Endothelial cell (in vitro differentiated cells): ENCODE measurements at places on chromosomes 1 and 21. TPM values are rescaled to one million over a fixed set of nuclear protein-coding genes. Genes with fewer than 3 reads are reported as not detected.
A peak's percentile ranks its signal among the peaks of the same experiment; 100 is the strongest.

CRYBG2 gene
- 1.4 TPM for total RNA-seq

DNA sequence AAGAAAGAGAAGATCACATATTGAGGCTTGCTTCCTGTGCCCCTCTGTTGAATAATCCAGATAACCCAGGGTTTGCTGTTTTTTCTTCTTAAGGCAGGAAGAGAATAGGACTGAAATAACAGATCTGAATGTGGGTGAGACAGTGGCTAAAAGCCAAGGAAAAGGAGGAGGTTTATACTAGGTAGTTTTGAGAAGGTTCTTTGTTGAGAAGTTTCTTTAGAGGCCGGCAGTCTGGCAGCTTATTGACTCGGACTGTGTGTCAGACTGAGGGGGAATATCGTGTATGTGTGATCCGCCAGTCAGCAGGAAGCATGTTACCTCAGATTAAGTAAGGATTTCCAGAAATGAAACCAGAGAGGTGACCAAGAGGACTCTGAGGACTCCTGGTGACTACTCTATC is 119.8 kb downstream of the PLA2G4A start:
- peak overlapping the region; percentile 22 for H3K4me3 ChIP-seq
- no peaks in the 10 kb centered on the region for H3K36me3 ChIP-seq
- peak overlapping the region; percentile 97 for H3K27ac ChIP-seq
- peaks cover 2% of the 10 kb centered on the region for H3K27me3 ChIP-seq
- peaks cover 44% of the 10 kb centered on the region for H3K4me1 ChIP-seq

GRCh38 chr21:15604413-15604812 is 125.4 kb upstream of the USP25 start:
- H3K27me3 ChIP-seq: peaks cover 3% of the 10 kb centered on the region
- H3K4me1 ChIP-seq: no peaks in the 10 kb centered on the region
- no peak overlapping the region for H3K27ac ChIP-seq
- no peaks in the 10 kb centered on the region for H3K36me3 ChIP-seq
- H3K4me3 ChIP-seq: no peak overlapping the region

GRCh38 chr1:57109883-57110282 is 144.1 kb upstream of the C8B start:
- peaks cover 3% of the 10 kb centered on the region for H3K27me3 ChIP-seq
- no peak for DNase-seq
- no peaks in the 10 kb centered on the region for H3K36me3 ChIP-seq
- no peak overlapping the region for H3K4me3 ChIP-seq
- H3K4me1 ChIP-seq: no peaks in the 10 kb centered on the region

GRCh38 chr1:37434292-37435225 is 39.8 kb upstream of the ZC3H12A start:
- H3K36me3 ChIP-seq: no peaks in the 10 kb centered on the region
- H3K4me3 ChIP-seq: no peak overlapping the region
- peak overlapping the region; percentile 61 for H3K27ac ChIP-seq
- H3K4me1 ChIP-seq: no peaks in the 10 kb centered on the region
- peak; percentile 85 for DNase-seq

GRCh38 chr1:100219883-100220282 is 29.8 kb downstream of the DBT start:
- no peak for DNase-seq
- no peak overlapping the region for H3K27ac ChIP-seq

- H3K27me3 ChIP-seq: peaks cover 34% of the 10 kb centered on the region
- peak; percentile 33 for DNase-seq
- peak overlapping the region; percentile 86 for H3K4me3 ChIP-seq
- peaks cover 52% of the 10 kb centered on the region for H3K4me1 ChIP-seq
- peak overlapping the region; percentile 24 for H3K27ac ChIP-seq
These were observed 8.3 kb upstream of the MPZL1 start for GRCh38 chr1:167713330-167714081.

BSND gene
- total RNA-seq: not detected

- no peak overlapping the region for H3K27ac ChIP-seq
- peaks cover 5% of the 10 kb centered on the region for H3K4me1 ChIP-seq
- H3K4me3 ChIP-seq: no peak overlapping the region
- H3K36me3 ChIP-seq: no peaks in the 10 kb centered on the region
- no peak for DNase-seq
These were observed 6.7 kb upstream of the IVL start for GRCh38 chr1:152901631-152902030.

DNA sequence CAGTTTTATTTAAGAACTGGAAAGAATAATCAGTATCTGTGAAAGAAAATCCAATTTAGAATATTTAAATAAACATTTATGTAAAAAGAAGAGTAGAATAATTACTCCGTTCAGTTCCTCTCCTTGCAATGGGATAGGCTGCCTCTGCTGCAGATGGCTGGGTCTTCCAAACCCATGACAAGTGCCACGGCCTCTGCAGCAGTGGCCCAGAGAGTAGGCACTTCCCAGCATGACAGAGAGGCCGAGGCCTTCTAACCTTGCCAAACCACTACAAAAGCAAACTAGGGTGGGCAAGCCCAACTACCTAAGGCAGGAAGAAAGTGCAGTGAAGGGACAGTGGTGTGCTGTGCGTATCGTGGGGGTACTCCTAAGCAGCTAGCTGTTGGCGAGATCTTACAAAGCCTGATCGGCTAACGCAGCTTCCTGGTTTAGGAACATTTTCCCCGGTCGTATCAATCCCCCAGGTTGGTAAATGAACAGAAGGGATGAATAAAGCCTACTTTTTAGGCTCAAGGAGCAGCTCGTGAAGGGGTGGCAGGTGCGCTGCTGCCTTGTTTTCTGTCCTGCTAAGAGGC is 14.5 kb downstream of the ICMT start:
- no peaks in the 10 kb centered on the region for H3K27me3 ChIP-seq
- H3K4me1 ChIP-seq: peaks cover 2% of the 10 kb centered on the region
- no peak for DNase-seq
- peaks cover 32% of the 10 kb centered on the region for H3K36me3 ChIP-seq

GRCh38 chr1:152458384-152459185 is 44.5 kb upstream of the CRNN start:
- H3K27me3 ChIP-seq: no peaks in the 10 kb centered on the region
- H3K4me3 ChIP-seq: no peak overlapping the region
- peaks cover 7% of the 10 kb centered on the region for H3K4me1 ChIP-seq
- peak; percentile 85 for DNase-seq
- H3K27ac ChIP-seq: no peak overlapping the region

DNA sequence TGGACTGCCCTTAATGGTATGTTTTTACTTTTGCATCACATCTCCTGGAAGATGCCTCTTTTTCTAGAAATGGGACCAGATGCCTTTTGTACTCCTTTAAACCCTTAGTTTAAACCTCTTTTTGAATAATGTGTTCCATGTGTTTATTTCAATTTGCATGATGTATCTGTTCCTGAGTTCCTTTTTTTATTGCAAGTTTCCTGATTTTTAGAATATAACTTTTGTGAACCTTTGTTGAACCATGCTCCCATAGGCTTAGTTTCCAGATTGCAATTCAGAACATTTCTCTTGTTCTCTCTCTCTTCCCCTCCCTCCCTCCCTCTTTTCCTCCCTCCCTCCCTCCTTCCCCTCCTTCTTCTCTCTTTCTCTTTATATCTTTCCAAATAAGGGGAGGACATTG is 81.9 kb downstream of the RGL1 start:
- peaks cover 75% of the 10 kb centered on the region for H3K36me3 ChIP-seq
- H3K4me3 ChIP-seq: peak overlapping the region; percentile 53
- no peak for DNase-seq
- peaks cover under 1% of the 10 kb centered on the region for H3K27me3 ChIP-seq
- H3K4me1 ChIP-seq: peaks cover 28% of the 10 kb centered on the region

- no peak overlapping the region for H3K4me3 ChIP-seq
- peaks cover 66% of the 10 kb centered on the region for H3K4me1 ChIP-seq
- peaks cover 9% of the 10 kb centered on the region for H3K27me3 ChIP-seq
- H3K36me3 ChIP-seq: no peaks in the 10 kb centered on the region
- H3K27ac ChIP-seq: no peak overlapping the region
- no peak for DNase-seq
These were observed 141.4 kb downstream of the PLPP3 start for GRCh38 chr1:56437959-56438358.

PRRX1 gene
- total RNA-seq: not detected
